Neural crest cell (in vitro differentiated cells): ENCODE measurements at places on chromosomes 16 and 17.

GRCh38 chr17:41865596-41865893, 322 bp upstream of the KLHL11 start:
- DNase-seq, result no peak
- peaks cover 21% of the 10 kb centered on the region for H3K4me1 ChIP-seq
- H3K4me3 ChIP-seq, result no peak overlapping the region

DNA sequence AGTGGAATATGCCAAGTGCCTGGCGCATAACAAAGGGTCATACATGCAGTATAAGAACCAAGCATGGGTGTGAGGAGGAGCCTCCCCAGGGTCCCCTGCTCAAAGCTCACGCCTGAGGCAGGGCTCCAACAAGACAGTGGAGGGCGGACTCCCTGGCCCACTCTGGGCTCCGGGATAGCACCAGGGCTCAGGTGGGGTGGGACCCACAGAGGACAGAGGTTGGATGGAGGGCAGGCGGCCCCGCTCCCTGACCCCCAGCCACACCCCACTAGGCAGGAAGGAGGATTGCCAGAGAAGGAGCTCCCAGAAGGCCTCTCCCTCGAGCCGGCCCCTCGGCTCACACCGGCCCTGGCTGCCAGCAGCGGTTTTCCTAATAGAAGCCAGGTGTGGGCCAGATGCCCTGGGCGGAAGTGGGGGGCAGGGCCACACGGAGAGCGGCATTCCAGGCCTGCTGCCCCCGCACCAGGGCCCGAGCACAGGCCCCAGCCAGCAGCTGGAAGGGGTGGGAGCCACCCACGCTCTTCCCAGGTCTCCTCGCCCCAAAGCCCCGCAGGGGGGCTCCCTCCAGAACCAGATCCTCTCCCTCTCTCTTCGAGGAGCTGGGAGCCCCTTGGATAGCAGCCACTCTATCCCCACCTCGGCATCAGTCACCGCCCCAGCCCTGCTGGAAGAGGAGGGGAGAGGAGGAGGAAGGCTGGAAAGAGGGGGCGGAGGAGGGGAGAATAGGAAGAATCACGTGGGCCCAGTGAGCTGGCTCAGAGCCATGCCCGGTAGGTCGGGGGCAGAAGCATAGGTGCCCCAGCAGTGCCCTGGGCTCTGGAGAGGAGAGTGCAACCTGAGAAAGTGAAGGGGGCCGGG, 21.0 kb downstream of the VASN start:
- no peaks in the 10 kb centered on the region for H3K27me3 ChIP-seq
- no peak for DNase-seq
- no peaks in the 10 kb centered on the region for H3K36me3 ChIP-seq
- H3K4me1 ChIP-seq, result peaks cover 20% of the 10 kb centered on the region
- H3K4me3 ChIP-seq, result peak overlapping the region; percentile 31
- no peak overlapping the region for H3K27ac ChIP-seq

- DNase-seq, result peak; percentile 15
- peaks cover 59% of the 10 kb centered on the region for H3K27me3 ChIP-seq
- H3K36me3 ChIP-seq, result peaks cover 2% of the 10 kb centered on the region
- H3K27ac ChIP-seq, result no peak overlapping the region
- H3K4me1 ChIP-seq, result peaks cover 56% of the 10 kb centered on the region
Observed at GRCh38 chr17:38702916-38703741, 1.9 kb upstream of the MLLT6 start.

GRCh38 chr16:57893559-57894389, 77.2 kb downstream of the CNGB1 start:
- DNase-seq, result no peak
- H3K4me3 ChIP-seq, result no peak overlapping the region
- H3K27me3 ChIP-seq, result peaks cover 25% of the 10 kb centered on the region

GRCh38 chr17:81566461-81567126, 14.4 kb upstream of the FAAP100 start:
- H3K27me3 ChIP-seq, result no peaks in the 10 kb centered on the region
- H3K27ac ChIP-seq, result no peak overlapping the region
- no peak overlapping the region for H3K4me3 ChIP-seq
- DNase-seq, result no peak

GRCh38 chr17:35345926-35346771, 27.3 kb downstream of the SLFN11 start:
- peaks cover 5% of the 10 kb centered on the region for H3K4me1 ChIP-seq
- no peaks in the 10 kb centered on the region for H3K36me3 ChIP-seq
- peak overlapping the region; percentile 51 for H3K4me3 ChIP-seq
- no peak overlapping the region for H3K27ac ChIP-seq
- H3K27me3 ChIP-seq, result peaks cover 60% of the 10 kb centered on the region

DNA sequence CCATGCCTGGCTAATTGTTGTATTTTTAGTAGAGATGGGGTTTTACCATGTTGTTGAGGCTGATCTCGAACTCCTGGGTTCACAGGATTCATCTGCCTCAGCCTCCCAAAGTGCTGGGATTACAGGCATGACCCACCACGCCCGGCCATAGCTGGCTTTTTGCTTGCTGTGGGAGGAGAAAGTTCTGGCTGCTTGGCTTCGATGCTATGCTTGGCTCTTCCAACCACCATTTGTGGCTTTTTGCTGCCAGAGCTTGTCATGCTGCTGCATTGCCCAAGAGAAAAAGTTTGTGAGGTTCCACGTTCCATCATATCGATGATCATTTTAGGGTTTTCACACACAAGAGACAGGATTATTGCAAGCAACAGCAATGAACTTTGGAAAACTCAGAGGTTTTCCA, 16.2 kb downstream of the BMERB1 start:
- DNase-seq, result no peak
- H3K27ac ChIP-seq, result no peak overlapping the region
- H3K36me3 ChIP-seq, result no peaks in the 10 kb centered on the region
- no peaks in the 10 kb centered on the region for H3K4me1 ChIP-seq
- H3K27me3 ChIP-seq, result no peaks in the 10 kb centered on the region

GRCh38 chr17:48258331-48258730, 150.8 kb downstream of the SNX11 start:
- H3K4me1 ChIP-seq, result peaks cover 5% of the 10 kb centered on the region
- no peaks in the 10 kb centered on the region for H3K36me3 ChIP-seq
- H3K27ac ChIP-seq, result no peak overlapping the region
- DNase-seq, result no peak
- H3K27me3 ChIP-seq, result peaks cover 69% of the 10 kb centered on the region
- no peak overlapping the region for H3K4me3 ChIP-seq

GRCh38 chr16:56994311-56994710, 5.0 kb downstream of the NLRC5 start:
- H3K4me1 ChIP-seq, result peaks cover 10% of the 10 kb centered on the region
- H3K36me3 ChIP-seq, result no peaks in the 10 kb centered on the region
- H3K27ac ChIP-seq, result peak overlapping the region; percentile 28
- H3K4me3 ChIP-seq, result no peak overlapping the region
- DNase-seq, result no peak

DNA sequence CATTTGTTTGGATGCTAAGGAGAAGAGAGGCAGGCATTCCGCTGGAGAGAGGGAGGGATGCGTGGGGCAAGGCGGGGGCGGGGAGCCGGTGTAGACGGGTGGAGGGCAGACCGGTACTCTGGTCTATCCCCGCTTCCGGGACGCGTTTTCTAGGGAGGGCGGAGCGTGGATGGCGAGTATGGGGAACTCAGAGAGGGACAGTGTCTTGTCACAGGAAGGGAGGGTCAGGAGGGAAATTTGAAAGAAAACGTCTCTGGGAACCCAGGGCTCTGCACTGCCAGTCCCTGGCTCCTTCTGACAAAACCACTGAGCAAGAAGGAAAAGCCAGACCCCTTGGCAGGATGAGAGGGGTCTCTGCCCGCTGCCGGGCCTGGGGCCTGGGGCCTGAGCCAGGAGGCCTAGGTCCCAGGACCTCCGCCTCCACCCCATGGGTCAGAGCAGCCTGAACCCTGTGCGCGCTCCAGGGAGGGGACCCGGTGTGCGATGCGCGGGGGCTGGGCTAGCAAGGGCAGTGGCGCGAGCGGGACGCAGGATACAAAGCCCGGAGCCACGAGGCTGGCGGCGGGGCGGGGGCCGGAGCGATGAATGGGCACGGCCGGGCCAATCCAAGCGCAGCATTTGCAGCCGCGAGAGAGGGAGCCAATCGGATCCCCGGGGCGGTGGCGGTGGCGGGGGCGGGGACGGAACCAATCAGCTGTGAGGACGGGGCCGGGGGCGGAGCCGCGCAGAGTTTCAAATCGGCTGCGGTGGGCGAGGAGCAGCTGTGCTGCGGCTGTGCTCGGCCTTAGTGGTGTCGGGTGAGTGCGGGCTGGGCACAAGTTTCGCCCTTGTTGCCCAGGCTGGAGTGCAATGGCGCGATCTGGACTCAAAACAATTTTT, at the start of gene PIMREG:
TSS of gene PIMREG (plus strand) at position 764 of the 879 bp plus-strand sequence. CDS start 656 bp downstream, outside the sequence.
- H3K4me3 ChIP-seq, result peak within 1 kb of the TSS; percentile 97
- DNase-seq, result peak; percentile 97
- H3K27me3 ChIP-seq, result no peaks in the 10 kb centered on the region

GRCh38 chr17:61073799-61074513, 325.7 kb upstream of the TBX2 start:
- peaks cover 2% of the 10 kb centered on the region for H3K36me3 ChIP-seq
- no peaks in the 10 kb centered on the region for H3K27me3 ChIP-seq
- no peak overlapping the region for H3K27ac ChIP-seq
- no peak overlapping the region for H3K4me3 ChIP-seq
- H3K4me1 ChIP-seq, result peaks cover 9% of the 10 kb centered on the region
